AG09319 (cell line): ENCODE measurements at places on chromosomes 11 and 22.
A peak's percentile ranks its signal among the peaks of the same experiment; 100 is the strongest.

- DNase-seq: peak; percentile 75
Measured at GRCh38 chr11:74288161-74288560, 23.3 kb downstream of the P4HA3 start.

DNA sequence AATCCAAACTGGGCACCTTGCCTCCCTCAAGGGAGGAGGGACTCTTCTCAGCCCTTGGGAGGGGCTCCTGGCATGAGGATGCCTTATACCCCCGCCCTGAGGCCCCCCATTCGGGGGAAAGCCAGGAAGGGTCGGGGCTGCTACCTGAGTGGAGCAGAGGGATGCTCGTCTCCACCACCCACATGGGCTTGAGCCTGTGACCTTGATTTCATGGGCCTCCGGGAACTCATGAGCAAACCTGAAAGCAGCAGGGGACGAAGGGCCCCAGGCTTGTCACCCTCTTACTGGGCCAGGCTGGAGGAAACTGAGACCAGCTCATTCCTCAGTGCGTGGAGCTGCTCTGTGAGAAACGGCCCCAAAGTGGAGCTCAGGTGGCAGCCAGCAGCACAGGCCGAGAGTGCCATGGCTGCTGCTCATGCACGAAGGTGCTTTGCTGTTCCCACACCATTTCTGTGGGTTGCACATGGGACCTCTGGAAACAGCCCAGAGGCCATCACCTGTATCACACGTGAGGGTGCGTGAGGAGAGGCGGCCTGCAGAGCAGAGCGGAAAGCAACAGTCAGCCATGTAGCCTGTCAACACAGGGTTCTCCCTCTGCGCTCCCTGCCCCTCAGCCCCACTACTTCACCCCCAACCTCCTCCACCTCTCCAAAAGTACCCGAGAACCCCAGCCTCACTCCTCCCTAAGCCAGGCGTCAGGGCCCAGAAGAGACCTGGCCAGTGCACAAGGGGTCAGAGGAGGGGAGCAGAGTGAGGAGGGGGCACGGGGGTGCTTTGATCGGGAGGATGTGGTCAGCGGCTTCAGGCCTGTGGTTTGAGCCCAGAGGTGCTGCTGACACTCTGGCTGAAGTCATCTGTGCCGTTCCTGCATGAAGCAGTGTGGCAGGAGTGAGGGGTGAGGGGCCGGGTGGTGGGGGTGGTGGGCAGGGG lies 14.1 kb upstream of the IL2RB start:
- no peak for DNase-seq

DNA sequence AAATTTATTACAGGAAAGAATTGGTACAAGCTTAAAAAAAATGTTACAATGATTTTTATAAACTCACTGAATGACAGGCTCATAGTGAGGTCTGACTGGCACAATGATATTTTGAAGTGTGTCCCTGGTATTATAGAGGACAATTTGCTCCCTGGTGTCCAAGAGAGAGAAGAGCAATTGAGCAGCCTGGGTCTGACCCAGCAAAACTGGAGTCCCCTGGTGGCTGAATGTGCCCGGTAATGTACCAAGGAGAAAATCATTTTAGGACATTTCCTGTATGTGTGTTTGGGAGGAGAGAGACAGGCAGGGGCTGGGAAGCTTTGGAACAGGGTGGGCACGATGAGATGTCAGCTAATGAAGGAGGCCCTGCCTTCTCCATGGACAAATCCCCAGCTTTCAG lies 125.3 kb downstream of the APOL5 start:
- no peak for DNase-seq

DNA sequence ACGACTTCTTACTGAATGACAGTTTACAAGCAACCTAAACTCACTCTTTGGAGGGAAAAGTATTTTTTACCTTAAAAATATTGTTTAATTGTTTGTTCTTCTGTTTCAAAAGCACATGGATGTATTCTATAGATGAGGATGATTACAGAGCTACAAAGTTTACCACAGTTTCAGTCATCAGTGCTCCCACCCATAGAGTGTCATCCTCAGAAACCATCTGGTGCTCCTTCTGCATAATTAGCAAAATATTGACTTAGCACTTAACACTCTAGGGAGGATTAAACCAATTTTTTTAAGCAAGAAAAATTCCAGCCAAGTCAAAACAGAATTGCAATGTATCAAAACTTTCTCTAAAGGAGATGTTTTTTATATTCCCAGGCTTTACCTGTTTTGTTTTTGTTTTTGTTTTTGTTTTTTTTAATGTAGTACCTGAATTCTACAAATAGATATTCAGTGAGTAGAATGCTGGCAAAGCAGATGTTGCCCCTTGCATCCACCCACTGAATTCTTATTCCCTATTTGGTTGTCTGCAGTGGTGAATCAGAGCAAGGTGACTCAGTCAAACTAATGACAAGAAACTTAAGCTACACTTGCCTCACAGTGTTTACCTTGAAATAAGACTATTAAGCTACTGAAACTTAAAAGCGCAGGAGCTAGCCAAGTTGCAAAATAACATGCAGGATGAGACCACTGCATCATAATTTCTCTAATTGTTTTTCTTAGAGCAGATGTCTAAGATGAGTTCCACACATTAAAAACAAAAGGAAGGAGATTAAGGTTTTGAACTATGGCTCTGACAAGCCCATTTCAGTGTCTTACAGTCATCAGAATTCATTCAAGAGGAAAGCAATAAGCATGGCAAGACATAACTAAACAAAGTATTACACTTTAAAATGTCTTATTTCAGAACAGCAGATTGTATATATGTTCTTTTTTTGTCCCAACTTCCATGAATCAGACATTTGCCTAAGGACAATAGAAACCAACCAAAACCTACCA lies 155.1 kb upstream of the SOX6 start:
- DNase-seq: no peak

- no peak for DNase-seq
Measured at GRCh38 chr11:133947321-133947756, 9.4 kb downstream of the IGSF9B start.

DNA sequence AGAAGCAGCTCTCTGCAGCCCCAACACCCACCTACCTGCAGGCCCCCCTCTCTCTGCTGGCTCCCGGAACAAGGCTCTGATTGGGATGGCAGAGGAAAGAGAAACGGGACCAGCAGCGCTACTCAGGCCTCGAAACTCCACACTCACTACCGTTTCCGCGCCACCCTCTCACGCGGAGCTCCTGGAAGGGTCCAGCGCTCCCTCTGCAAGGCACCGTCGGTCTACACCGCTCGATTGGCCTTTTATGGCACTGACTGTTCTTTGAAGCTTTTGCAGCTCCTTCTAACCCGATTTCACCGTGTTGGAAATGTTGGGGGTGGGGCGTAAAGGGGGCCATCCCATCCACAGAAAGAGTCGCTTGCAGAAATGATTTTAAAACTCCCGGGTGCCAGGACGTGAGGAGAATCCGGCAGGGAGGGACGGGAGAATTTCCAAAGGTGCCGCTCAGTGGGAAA lies 323 bp upstream of the PANX1 start:
- no peak for DNase-seq

GRCh38 chr11:70192666-70193410 lies 10.3 kb upstream of the FADD start:
- DNase-seq: no peak

- no peak for DNase-seq
Measured at GRCh38 chr11:102546923-102547471, 16.4 kb upstream of the MMP7 start.

- no peak for DNase-seq
Measured at GRCh38 chr11:72739240-72740059, 12.8 kb downstream of the ARAP1 start.

DNA sequence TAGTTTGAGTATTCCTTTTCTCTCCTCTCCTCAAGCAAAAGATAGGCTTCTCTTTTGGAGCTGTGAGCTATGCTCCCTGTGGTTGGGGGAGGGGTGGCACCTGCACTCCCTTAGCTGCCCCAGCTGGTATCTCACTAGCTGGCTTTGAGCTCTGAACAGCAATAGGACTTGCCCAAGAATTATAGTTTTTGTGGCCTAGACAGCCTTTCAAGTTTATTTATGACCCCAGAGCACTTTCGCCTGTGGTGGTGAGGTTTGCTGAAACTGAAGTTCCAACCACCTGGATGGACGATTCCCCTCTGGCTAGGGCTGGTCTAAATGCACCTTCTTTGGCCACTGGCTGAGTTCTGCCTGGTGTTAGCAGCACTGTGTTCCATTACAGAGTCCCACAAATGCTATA lies 37.1 kb upstream of the SLC37A2 start:
- no peak for DNase-seq
